Memory B cell (primary cell): ENCODE measurements at places on chromosomes 2 and 18.

DNA sequence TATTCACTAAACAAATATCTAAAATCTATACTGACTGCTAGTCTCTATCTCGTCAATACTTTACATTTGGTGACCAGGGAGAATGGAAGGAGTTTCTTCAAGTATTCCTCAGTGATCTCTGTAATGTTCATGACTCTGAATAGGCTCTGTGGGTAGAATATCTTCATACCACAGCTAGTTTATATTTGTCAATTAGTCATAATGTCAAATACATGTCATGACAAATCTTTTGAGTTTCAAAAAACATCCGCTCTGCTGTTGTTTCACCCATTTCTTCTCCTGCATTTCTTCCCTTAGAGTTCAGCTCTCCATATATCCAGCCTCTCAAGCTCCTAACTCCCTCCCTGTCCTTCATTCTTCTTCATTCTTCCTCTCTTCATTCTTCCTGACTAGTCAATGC, 206.5 kb upstream of the FANCL start:
- no peak for DNase-seq

DNA sequence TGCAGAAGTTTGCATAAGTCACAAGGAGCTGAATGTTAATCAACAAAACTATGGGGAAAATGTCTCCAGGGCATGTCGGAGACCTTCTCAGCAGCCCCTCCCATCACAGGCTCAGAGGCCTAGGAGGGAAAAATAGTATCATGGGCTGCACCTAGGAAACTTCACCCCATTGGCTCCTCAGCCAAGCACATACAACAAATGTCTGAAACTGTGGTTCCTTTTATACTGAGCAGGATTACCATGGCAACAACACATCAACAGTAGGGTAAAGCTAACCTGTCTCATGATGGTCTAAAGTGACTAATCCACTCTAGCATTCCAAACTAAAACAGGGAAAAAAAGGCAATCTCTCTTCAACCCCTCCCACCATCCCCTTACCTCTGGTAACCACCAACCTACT, 3.2 kb upstream of the NEMP2 start:
- no peak for DNase-seq

GRCh38 chr2:129802290-129802689, 177.2 kb upstream of the RAB6C start:
- DNase-seq = no peak

DNA sequence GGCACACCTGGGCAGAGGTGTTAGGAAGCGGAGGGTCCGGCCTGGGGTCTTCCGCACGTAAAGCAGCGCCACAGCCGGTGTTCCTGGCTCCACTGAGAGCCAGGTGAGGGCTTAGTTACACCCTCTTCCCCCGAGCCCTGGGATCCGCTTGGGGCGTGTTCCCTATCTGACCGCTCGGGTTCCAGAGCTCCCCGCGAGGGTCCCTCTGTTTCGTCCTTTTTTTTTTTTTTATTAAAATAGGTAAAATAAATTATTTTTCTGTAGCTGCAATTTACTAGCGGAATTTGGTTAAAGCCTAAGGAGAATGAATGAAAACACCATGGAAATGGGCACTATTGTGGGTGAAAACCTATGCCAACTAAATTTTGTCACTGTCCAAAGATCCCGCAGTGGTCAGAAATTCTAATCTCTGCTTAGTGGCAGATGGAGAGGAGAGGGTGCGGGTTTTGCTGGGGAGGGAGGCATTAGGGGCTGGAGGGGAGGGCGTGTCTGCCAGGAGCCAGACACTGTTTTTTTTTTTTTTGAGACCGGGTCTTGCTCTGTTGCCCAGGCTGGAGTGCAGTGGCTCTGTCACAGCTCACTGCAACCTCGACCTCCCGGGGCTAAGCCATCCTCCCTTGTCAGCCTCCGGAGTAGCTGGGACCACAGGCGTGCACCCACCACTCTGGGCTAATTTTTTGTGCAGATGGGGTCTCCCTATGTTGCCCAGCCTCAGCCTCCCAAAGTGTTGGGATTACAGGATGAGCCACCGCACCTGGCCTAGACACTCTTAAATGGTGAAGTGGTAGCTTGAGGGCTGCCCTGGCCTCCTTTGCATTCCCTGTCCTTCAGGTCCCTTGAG, 834 bp downstream of the PDCL3 start:
- DNase-seq = no peak

DNA sequence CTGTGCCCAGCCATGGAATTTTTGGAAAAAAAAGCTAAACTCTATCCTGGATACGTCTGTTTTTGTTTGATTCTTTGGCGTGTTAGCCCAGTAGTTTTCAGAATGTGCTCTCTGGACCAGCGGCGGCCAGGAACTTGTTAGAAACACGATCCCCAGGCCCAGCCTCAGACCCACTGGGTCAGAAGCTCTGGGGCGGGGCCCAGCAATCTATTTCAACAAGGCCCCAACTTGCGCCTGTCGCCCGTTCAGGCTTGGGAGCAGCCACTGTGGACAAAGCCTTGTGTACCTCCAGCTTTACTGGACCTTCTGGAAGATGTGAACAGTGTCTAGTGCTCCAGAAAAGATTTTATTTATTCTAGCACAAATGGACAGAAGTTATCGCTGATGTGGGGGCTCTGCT, 14.3 kb downstream of the CABLES1 start:
- no peak for DNase-seq

GRCh38 chr18:74456017-74456348, 1.1 kb downstream of the DIPK1C start:
- no peak for DNase-seq

GRCh38 chr2:155839991-155840390, 492.5 kb downstream of the NR4A2 start:
- no peak for DNase-seq

GRCh38 chr2:104858006-104858978, 4.4 kb downstream of the POU3F3 start:
- no peak for DNase-seq

GRCh38 chr2:85669549-85669948, 1.6 kb upstream of the SFTPB start:
- DNase-seq = no peak

- DNase-seq = no peak
Observed at GRCh38 chr18:48784656-48785055, 166.1 kb downstream of the SMAD7 start.

DNA sequence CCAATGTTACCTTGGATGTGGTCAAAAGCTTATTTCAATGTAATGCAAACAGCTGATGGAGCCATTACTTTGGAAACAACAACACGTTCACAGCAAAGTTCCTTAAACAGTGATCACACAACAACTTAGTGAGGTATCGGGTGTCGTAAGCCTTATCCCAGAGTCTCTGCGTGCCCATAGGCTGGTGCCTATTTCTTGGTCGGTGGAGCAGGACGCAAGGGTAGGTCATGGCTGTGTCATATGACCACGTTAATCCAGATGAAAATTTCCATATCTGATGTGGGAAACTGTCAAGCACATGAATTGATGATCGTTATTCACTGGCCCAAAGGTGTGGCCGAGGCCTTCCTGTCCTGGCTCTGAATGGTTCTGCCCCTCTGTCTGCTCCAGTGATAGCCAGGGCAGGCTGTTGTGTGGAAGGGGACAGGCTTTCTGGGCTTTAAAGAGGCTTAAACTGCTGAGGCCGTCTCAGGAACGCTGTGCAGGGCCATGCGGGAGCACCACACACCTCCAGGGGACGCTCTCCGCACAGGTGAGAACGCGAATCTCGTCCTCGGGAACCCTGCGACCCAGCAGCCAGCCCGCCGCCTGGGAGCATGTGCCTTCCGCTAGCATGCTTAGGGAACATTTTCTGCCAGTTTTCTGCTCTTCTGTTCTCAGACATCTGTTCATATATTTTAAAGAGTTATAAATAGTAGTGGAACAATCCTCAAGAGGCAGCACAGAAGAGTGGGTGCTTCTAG, 90.6 kb downstream of the KCTD1 start:
- DNase-seq = no peak

DNA sequence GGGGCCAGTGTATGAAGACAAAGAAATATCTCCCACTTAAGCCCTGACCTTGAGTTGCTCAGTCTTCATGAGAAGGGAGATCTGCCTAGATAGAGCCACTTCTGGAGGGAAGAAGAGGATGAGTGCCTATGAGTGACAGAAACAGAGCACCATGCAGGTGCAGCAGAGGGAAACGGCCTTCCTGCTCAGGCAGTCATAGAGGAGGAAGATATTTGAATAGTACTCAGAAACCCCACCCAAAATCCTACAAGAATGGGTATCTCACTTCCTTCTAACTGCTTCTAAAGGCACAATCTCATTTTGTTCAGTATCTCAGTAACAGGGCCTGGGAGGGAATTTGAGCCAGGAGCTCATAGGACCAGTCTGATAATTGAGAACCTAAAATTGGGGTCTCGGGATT, 339.3 kb downstream of the ALK start:
- DNase-seq = no peak

DNA sequence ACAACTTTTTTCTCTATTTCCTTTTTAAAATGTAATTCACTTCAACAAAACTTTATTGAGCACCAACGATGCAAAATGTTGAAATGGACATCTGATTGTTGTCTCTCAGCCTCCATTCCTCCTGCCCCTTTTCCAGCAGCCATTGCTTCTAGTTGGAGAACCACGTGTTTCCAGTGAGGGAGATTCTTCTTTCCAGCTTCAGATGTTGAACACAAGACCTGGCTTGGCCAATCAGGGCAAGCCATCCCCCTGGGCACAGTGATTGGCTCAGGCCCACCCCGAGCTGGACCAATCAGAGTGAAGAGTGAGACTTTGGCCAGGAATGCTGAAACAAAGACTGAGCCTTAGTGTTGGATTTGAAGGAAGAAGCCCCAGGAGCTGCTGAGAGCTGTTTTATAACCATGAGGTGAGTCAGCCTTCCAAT, 59.0 kb downstream of the E2F6 start:
- no peak for DNase-seq
